Smooth muscle cell of trachea (primary cell): ENCODE measurements at places on chromosomes 4 and X. TPM values are rescaled to one million over a fixed set of nuclear protein-coding genes. Genes with fewer than 3 reads are reported as not detected.

LARP1B gene
- total RNA-seq = 16.7 and 19.3 TPM in 2 replicates

SNCA gene
- total RNA-seq = 1.0 and 2.0 TPM in 2 replicates

CNGA1 gene
- not detected in 2 replicates for total RNA-seq

HSFX3 gene
- total RNA-seq = not detected in 2 replicates

MGST2 gene
- 4.1 and 4.9 TPM in 2 replicates for total RNA-seq

ARFIP1 gene
- total RNA-seq = 43.8 and 61.2 TPM in 2 replicates

PDCL2 gene
- not detected in 2 replicates for total RNA-seq

MSX1 gene
- 14.4 and 17.2 TPM in 2 replicates for total RNA-seq

AKAP14 gene
- total RNA-seq = not detected in 2 replicates

GYG2 gene
- 4.5 and 9.3 TPM in 2 replicates for total RNA-seq

PCDH10 gene
- total RNA-seq = 0.83 and 1.6 TPM in 2 replicates

HGFAC gene
- 0.66 TPM in 1 of 2 replicates, not detected in the other for total RNA-seq

APOO gene
- total RNA-seq = 7.1 and 11.1 TPM in 2 replicates

GAGE2A gene
- not detected in 2 replicates for total RNA-seq

DCAF8L2 gene
- under 0.01 TPM in 1 of 2 replicates, not detected in the other for total RNA-seq

MAOA gene
- 15.0 and 16.7 TPM in 2 replicates for total RNA-seq

ART3 gene
- total RNA-seq = not detected in 2 replicates

SLC10A6 gene
- 0.33 TPM in 1 of 2 replicates, not detected in the other for total RNA-seq

SSX2 gene
- total RNA-seq = not detected in 2 replicates

TRIM61 gene
- total RNA-seq = 2.3 and 5.0 TPM in 2 replicates

ATXN3L gene
- total RNA-seq = not detected in 2 replicates

GATB gene
- 21.5 and 22.5 TPM in 2 replicates for total RNA-seq

TMPRSS11B gene
- not detected in 2 replicates for total RNA-seq

SLC30A9 gene
- 59.2 and 95.3 TPM in 2 replicates for total RNA-seq

RTL5 gene
- 2.8 and 6.3 TPM in 2 replicates for total RNA-seq
